ENCODE measurements at places on chromosomes 1 and 21.

DNA sequence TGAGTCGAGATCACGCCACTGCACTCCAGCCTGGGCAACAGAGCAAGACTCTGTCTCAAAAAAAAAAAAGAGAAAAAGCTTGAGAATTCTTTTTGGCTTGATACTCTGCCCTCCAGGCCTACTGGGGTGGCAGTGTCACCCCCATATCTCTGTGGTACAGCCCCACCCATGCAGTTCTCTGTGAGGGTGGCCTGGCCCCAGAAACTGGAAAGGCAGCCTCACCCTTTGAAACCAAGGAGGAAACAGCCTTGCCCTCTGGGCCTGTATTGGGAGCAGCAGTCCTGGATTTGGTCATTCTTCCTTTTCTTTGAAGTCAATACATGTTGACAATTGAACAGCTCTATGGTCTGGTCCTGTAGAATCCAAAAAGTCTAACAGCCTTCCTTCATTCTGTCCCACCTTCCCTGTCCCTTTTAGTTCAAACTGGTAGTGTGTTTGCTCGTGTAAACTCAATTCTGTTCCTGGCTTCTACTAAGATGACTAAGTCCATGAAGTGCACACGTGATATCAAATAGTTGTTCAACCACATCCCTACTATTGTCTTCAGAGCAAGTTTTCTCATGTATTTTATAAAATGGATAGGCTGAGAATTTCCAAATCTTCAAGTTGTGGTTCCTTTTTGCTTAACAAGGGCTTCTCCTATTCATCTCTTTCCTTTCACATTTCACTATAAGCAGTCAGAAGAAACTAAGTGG lies 13.2 kb downstream of the ST7L start:
- DNase-seq, result no peak

DNA sequence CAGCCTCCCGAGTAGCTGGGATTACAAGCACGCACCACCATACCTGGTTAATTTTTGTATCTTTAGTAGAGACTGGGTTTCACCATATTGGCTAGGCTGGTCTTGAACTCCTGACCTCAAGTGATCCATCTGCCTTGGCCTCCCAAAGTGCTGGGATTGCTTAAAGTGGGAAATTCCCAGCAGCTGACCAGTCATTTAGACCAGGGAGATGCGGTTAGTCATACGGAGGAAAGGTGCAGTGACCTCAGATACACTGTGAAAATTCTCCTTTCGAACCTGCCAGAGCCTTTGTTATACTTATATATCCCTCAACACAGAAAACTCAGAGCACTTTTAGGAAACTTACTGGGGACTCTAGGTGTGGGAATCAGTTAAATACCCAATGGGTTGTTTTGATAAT lies 39.6 kb downstream of the MAP10 start:
- DNase-seq, result no peak

GRCh38 chr1:225631021-225631663 lies 21.8 kb downstream of the ENAH start:
- no peak for DNase-seq

DNA sequence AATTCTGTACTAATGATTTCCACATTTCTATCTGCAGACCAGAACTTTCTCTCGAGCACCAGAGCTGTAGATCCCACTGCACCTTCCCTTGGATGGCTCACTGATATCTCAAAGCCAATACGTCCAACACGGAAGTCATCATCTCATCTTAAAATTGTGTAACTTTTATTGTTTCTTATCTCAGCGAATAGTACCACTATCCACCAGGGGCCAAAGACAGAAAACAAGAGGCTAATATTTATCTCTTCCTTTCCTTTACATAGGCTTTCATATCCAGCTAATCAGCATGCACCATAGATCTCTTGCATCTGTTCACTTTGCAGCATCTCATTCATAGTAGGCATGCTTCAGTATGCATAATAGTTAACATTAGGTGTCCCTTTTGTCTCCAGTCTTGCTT lies 303.6 kb downstream of the PTPRC start:
- DNase-seq, result no peak

- DNase-seq, result no peak
These were observed 68.8 kb downstream of the ITGB3BP start for GRCh38 chr1:63454269-63454668.

Data from NCI-H1694 (cell line).